ENCODE measurements at places on chromosomes 3 and 15.

DNA sequence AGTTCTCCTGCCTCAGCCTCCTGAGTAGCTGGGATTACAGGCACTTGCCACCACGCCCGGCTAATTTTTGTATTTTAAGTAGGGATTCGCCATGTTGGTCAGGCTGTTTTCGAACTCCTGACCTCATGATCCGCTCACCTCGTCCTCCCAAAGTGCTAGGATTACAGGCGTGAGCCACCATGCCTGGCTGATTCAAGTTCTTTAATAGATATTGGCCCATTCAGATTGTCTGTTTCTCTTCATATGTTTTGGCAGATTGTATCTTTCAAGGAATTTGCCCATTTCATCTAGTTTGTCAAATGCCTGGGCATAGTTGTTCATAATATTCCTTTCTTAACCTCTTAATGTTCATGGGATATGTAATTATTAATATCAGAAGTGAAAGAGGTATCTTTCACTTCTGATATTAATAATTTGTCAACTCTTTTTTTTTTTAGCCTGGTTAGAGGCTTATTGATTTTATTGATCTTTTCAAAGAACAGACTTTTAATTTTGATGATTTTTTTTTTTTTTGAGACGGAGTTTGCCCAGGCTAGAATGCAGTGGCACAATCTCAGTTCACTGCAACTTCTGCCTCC lies 40.2 kb upstream of the ZFAND6 start:
- no peak for DNase-seq

GRCh38 chr3:53493963-53494791 lies at the start of gene CACNA1D:
Gene CACNA1D, plus strand, starts transcription at chr3:53494611. Its CDS starts 556 bp downstream, at chr3:53495167.
- DNase-seq, result no peak

- DNase-seq, result no peak
Observed at GRCh38 chr15:78933823-78934654, 10.8 kb downstream of the CTSH start.

GRCh38 chr3:166248784-166249183 lies 411.6 kb upstream of the BCHE start:
- no peak for DNase-seq

DNA sequence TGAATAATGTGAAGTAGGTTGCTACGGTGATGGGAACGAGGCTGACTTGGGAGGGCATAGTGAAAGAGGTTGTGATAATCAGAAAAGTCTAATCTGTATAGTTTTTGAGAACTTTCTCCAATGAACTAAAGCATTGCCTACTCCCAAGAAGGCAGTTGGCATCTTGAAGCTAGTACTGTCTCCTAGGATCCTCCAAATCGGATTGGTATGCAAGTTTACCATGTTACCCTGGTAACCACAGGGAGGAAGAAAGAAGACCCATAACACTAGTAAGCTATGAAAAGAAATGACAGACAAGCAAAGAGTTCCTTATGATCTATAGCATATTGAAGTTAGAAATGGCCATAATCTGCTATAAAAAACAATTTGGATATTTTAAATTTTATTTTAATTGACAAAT lies 127.2 kb upstream of the SYNPR start:
- DNase-seq, result no peak

- DNase-seq, result no peak
Observed at GRCh38 chr3:25888892-25889524, 99.1 kb downstream of the OXSM start.

DNA sequence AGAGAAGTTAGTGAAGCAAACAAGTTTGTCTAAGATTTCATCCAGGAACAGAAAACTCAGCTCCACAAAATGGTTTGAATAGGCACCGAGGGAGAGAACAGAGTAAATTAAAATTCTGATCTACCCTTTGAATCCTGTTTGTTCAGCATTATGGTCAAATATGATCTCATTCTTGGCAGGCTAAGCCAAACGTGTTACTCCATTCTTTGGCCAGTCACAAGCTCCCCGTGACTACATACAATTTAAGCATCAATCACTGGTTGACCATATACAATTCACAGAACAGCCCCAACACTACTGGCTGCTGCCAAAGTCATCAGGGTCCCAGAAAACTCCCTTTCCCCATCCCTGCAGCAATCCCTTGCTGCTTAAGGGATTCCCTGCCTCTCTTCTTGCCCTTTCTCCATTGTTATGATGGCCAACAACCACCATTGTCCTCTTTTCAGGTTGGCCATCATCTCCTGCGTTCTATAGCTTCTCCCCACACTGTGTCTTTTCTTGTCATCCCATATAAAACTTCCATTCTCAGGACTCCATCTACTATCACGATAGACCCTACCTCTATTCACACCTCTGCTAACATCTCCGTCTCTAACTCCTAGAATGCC lies 46.3 kb downstream of the GOLIM4 start:
- peak; percentile 79 for DNase-seq

GRCh38 chr3:54660714-54661132 lies 267.1 kb downstream of the LRTM1 start:
- DNase-seq, result no peak

- no peak for DNase-seq
Observed at GRCh38 chr3:112351036-112351435, 18.1 kb downstream of the CD200 start.

GRCh38 chr3:157148196-157148889 lies 11.6 kb downstream of the CCNL1 start:
- no peak for DNase-seq

- no peak for DNase-seq
Observed at GRCh38 chr3:150453353-150453752, 45.3 kb downstream of the TSC22D2 start.

GRCh38 chr3:18124501-18124900 lies 300.6 kb downstream of the SATB1 start:
- DNase-seq, result peak; percentile 21

- DNase-seq, result no peak
Observed at GRCh38 chr3:193452338-193452737, 73.8 kb upstream of the ATP13A5 start.

DNA sequence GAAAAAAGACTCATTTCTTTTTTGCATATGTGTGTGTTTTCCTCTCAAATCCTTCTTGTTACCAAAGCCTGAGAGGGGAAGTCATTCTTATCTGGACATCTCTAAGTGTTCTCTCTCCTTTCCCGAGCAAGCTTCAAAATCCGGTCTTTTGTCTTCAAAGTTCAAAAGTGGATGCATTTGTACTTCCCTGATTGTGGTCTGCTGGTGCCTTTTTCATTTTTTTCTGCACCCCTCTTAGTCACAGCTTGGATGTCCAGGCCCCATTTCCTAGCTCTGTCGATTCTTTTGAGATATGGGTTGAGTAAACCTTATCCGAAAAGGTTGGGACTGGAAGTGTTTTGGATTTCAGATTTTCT lies 34.8 kb downstream of the EHD4 start:
- no peak for DNase-seq

GRCh38 chr3:137110392-137110996 lies 152.7 kb downstream of the IL20RB start:
- DNase-seq, result peak; percentile 44

DNA sequence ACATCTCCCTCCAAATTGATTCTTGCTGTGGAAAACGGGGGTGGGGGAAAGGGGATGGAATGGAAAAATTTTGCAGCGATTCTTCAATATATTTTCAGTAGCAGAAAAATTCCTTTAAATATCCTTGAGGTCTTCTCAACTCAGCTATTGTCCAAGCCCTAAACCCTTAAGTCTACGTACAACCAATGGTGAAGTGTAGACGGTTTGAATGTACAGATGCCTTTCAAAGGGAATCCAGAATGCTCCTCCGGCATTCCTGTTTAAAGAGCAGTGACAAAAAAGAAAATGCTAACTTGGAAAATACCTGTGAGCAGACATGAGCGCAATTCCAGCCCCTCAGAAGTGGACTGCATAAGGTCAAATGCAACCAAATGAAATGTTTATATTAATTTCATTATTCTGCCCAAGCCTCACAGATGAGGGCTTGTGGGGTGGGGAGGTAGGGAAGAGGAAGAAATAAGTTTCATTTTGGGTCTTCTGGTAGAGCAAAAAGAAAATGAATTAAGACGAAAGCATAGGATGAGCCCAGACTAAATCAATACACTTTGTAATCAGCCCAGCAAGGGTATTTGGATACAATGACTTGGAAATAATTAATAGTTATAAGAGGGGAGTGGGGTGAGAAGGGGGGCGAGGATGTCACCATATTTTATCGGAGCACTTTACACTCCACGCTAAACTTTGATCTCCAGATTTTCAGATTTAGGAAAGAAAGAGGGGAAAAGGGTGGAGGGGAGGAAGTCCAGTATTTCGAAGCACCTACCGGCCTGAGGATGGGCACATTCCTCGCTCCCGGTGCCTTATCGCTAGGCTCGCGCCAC lies 2.7 kb downstream of the FOXP1 start:
- peak; percentile 21 for DNase-seq

GRCh38 chr3:29057326-29057725 lies 223.5 kb upstream of the RBMS3 start:
- peak; percentile 93 for DNase-seq

DNA sequence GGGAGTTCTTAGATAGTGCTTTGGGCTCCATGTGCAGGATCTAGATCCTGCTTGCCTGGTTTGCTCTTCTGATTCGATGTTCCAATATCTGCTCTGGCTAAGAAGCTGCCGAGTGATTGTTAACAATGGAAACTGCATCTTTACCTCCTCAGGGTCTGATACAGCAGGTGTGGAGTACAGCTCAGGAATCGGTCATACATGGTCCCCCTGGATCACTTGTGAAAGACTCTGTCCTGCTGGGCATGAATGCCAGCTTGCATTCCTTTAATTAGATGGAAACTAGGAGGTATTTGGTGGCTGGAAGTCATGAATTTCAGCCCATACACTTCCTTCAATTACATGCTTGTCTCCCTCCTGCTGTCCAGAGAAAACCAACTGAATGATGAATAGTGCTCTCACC lies 95.3 kb downstream of the CHRNA7 start:
- no peak for DNase-seq

DNA sequence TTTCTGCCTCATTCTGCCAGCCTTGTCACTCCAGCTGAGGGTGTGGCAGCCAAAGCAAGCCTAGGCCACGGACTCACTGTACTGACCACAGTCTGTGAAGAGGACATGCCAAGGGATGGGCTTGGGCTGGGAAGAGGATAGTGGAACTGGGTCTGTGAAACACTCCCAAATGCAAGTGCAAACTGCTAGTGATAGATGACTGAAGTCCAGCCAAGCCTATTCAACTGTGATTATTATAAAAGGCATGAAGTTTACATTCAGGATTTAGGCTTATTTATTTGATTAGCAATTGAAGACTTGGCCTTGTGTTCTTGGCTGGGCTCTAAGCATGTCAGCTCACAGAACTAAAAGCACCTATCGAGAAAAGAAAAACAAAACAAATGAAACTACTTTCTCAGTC lies 84.9 kb upstream of the UBE2E1 start:
- peak; percentile 51 for DNase-seq

GRCh38 chr3:139691619-139692018 lies 13.8 kb upstream of the NMNAT3 start:
- DNase-seq, result no peak

DNA sequence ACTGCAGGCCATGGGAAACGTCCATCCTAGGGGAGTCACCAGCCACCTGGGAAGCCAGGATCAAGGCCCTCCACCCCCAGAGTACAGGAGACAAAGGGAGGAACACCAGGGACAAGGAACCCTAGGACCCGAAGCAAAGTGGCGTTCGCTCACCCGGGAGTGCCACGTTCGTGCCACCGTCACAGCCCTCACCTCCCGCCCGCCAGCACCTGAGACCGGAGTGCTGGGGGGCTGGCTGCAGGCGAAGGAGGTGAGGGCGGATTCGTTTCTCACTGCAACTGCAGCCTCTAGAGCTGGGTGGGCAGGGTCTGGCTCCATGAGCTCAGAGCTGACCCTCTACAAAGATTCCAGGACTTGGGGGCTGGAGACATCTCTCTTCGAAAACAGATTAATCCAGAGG lies 26.3 kb downstream of the ZDHHC19 start:
- DNase-seq, result no peak
